ENCODE measurements at places on chromosomes 4 and X.

DNA sequence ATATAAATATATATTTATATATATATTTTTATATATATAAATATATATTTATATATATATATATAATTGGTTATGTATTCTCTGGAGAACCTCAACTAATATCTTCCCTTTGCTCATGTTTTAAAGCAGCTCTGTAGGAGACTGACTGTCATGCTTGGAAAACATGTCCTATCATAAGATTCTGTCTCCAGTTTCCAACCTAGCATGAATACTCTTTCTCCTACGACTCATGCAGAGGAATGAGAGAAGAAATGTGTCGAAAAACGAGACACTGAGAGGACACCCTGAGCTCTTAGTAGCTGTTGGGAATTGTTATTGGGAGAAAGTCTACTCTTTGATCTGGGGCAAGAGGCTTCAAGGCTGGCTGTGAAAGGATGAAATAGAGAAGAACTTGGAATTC lies 166.5 kb upstream of the SLIT2 start:
- DNase-seq: no peak

DNA sequence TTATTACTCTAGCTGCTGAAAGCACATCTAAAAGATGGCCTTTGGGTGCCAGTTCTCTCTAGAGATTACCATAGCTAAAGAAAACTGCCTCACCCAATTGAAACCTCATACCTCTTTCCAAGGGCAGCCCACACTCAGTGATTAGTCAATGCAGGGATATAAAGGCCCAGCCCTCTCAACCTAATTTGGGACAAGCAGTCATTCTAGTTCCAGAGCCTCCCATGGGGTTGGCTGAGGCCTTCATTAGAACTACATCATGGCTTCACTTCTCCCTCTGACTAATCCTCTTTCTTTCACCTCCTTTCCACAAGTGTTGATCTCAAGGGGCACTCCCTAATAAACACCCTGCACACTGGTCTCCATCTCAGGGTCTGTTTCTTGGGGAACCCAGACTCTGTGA lies 38.5 kb upstream of the C1GALT1C1 start:
- no peak for DNase-seq

GRCh38 chr4:66849596-66849995 lies 695.7 kb downstream of the CENPC start:
- DNase-seq: no peak

- no peak for DNase-seq
These were observed 32.2 kb downstream of the GPAT3 start for GRCh38 chr4:83568062-83568461.

DNA sequence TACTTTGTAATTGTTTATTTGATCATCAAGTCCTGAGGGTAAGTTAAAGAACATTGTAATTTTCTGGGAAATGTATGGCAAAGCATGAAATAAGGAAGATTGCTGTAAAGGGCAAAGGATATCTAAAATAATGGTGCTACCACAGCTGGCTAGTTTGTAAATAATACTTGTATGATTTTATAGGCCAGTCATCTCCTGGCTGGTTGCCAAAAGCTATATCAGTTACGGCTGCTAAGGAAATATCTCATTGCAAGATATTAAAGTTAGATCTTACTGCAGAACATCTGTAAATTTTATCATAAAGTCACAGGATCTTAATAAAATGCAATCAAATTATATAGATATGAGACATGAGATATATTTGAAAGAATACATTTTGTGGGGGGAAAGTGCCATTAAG lies 150.8 kb upstream of the CXCL13 start:
- DNase-seq: no peak

- no peak for DNase-seq
These were observed 25.3 kb upstream of the CYBB start for GRCh38 chrX:37754516-37754915.

DNA sequence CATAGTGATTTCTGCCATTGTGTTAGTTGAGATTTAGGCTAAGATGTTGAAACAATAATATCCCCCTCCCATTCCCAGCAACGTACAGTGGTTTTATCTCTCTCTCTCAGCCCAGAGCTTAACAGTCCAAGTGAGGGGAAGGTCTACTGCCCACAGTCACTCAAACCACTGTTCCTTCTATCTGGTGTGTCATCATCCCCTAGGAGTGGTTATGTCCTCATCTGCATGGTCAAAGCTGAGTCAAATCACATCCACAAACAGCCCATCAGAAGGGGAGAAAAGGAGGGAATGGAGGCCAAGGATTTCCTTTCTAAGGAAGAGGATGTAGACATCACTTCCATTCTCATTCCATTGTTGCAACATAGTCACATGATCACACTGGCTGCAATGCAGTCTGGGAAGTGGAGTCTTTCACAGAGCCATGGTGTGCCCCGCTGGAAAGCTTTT lies 42.8 kb upstream of the CHRNA9 start:
- DNase-seq: no peak

DNA sequence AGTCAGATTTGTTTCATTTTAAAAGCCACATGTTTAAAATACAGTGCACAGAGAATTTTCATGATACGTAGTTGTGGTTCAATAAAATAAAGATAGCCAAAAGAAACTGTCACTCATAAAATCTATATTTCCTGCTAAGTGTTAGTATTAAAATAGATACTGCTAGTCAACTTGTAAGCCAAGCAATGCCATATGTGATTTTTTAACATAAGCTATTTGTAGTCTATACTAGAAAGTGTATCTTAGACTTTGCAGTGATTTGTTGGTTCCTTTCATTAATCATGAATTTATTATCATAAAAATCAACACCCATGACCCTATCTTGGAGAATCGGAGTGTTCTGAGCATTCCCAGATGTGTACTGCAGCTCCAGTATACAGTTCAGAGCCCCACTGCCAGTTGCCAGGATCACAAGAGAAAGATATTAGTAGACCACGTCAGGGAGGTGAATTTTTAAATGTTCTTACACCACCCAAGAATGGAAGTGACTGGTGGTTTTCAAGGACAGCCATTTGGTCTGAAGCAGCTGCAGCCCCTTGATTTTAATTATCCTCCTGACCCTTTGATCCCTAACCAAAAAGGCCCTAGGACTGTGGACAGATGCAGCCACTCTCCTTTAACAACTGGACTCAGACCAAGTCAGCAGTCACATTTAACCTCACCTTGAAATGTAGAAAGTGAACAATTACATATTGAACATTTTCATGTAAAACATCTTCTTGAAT lies 163.1 kb downstream of the PALLD start:
- DNase-seq: no peak

GRCh38 chr4:54165011-54165410 lies 64.1 kb upstream of the PDGFRA start:
- DNase-seq: no peak

DNA sequence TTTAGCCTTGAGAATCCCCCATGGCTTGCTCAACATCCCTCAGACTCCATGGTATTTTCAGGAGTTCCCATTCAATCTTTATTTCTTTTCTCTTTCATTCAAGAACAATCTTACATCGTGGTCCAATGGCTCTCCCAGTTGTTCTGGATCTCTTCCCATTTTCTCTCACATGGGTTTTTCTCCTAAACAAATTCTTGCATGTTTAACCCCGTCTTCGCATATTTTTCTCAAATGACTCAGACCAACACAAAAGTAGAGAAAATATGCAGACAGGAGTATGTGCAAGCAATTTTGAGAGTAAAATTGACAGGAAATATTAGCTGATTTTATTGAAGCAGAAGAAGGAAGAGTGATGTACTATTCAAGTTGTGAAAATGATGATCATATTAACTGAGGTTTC lies 396.4 kb upstream of the TRAM1L1 start:
- no peak for DNase-seq

GRCh38 chrX:78029663-78030062 lies 60.2 kb upstream of the PGAM4 start:
- DNase-seq: peak; percentile 36

DNA sequence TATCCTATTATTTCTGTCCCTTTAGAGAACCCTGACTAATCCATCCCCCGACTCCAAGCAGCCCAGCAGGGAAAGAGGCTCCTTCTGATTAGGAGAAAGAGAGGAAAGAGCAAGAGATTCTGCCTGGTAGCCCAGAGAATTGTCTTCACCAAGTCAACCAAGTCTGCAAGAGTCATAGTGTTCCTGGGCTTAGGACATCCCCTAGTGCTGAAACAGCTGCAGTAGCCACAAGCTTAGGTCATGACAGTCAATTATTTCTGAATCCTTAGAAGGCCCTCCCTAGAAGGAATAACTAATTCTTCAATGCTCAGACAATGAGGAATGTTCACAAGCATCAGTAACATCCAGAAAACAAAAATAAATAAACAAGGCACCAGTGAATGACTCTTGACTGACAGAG lies 480.3 kb upstream of the GRIA3 start:
- no peak for DNase-seq

GRCh38 chr4:41865306-41865980 lies 69.8 kb upstream of the TMEM33 start:
- DNase-seq: no peak

DNA sequence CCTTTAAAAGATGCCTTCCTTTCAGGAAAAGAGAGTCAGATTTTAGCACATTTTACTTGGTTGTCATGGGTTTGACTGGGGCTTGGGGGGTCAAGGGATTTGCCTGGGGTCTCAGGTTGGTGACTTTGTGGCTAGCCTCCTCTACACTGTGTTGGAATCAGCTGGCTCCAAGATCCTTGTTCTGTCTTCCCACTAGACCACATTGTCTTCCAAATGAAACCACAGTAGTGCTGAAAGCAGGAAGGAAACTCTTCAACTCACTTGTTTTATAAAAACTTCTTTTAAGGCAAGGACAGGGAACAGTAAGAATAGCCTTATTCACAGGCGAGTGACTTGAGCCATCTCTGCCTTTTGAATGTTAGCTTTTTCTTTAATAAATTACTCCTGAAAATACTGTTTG lies 37.0 kb upstream of the OTUD4 start:
- DNase-seq: no peak

- DNase-seq: no peak
These were observed 577.2 kb upstream of the AADAT start for GRCh38 chr4:170666909-170667308.

DNA sequence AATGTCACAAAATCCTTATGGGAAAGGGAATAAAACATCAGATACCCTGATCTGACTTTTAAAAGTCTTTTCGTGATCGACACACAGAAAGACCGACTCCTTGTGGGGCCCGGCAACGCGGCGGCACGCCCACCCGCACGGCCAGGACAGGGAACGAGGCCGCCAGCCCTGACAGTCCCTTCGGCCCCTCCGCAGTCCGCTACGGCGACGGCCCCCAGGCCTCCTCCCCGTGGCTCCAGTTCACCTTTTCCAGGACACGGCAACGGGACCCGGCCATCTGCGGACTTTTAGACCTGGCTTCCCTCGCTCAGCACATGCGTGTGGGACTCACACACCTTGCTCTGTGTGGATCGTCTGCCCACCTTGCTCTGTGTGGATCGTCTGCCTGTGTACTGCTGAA lies 33.6 kb upstream of the GTPBP6 start:
- DNase-seq: no peak

DNA sequence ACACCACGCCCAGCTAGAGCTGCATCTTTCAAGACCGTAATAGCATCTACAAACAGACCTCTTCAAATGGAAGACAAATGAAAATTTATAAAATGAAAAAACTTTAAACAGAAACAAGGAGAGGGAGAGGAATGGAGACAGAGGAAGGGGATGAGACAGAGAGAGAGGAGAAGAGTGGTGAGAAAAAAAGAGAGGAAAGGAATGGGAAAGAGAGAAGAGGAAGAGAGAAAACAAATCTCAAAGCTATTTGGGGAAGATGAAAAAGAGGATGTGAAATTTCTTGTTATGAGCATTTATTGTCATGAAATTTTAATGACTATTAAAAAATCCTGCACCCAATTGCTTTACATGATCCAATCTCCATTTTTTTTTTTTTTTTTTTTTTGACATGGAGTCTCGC lies 726.9 kb downstream of the GRID2 start:
- no peak for DNase-seq

Data from femur (tissue), 1 donor.